ENCODE measurements at places on chromosomes 2 and 18.

DNA sequence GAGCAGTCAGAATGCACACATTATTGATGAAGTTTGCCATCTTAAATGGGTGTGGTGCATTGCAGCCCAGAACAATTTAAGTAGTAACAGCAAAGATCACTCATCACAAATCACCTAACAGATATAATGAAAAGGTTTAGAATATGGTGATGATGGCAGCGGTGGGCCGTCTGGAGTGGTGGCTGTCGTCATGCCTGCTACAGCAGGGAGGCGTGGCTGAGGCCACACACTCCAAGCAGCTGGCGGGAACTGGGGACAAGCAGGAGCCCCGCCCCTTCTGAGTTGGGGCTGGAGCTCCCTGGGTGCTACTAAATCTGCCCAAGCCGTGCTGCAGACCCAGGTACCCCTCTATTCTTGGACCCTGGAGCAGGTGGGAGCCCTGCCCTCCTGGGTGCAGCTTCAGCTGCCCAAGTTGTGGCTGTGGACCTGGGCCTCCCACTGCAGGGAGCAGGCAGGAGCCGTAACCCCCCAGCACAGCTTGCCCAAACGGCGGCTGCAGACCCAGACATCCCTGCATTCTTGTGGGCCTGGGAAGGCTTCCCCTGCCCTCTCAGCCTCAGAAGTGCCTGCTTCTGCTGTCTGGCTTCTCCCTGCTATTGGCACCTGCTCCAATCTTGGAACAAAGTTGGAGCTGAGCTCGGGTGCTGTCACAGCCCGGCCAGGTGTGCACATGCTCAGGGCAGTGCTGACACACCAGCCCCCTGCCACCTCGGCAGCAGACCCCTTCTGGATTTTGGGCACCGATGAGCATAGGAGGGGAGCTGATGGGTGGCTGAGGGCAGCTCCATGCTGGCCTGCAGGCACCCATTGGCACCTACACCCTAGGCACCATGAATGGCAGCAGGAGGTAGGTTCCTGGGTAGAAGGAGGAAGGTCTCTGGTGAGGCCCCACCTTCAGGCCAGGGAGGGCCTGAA lies 149.3 kb downstream of the EHBP1 start:
- no peak for DNase-seq

DNA sequence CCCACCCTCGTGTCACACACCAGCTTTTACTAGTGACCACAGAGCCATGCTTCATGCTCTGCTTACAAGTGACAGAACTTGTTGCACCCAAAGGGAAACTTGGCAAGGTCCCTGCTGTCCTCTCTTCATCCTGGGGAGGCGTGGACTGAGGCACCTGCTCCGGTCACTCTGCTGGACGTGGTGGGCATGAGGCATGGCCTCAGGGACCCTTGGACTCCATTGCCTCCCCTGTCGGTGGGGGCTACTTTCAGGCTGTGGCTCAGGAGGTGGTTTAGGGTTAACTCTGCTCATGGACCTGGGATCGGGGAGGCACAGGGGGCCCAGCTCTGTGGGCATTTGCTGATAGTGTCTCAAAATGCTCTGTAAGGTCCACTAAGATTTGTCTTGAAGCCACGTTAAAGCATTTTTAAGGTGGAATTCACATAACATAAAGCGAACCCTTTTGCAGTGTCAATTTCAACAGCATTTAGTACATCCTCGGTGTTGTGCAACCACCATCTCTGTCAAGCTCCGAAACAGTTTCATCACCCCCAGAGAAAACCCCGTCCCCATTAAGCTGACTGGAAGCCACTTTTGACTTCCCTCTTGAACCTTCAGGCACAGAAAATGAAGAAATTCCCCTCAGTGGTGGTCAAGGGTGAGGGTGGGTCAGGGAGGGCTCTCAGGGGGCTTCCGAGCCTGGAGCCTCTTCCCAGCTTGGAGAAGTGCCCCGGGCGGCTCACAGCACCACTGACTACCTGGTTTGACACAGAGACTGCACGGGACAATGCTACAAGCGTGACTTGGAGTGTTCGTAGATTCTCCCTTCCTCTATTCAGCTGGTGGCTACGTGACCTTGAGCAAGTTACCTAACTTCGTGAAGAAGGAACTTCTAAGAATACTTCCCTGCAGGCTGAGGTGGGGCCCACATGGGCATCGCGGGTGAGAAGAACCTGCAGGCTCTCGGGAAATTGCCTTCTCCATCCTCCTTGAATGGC lies 100.0 kb upstream of the HDAC4 start:
- peak; percentile 12 for DNase-seq

- no peak for DNase-seq
Observed at GRCh38 chr2:109242654-109243331, 113.8 kb downstream of the SH3RF3 start.

DNA sequence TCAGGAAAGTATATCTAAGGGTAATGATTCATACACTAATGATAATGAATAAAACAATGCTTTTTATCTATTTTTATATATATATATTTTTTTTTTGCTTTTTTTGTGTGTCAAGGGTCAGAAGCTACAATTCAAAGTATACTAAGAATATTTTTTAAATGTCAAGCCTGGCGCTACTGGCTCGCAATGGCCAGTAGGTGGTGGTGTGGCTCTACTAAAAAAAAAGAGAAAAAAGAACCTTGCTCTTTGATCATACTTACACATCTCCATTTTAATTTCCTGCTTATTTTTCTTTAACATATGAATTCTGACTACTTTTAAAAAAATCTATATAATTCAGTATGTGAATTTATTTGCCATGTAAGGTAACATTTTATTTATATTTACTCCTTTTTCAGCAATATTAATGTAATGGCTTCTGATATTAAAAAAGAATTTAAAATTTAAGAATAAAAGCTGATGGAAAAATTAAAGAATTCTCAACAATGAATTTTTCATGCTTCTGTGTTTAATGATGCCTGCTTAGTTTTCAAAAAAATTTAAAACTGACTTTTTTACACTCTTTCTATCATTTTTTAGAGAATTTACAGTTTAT lies 232.9 kb downstream of the GULP1 start:
- no peak for DNase-seq

GRCh38 chr2:219084791-219085190 lies 24.1 kb upstream of the IHH start:
- no peak for DNase-seq

GRCh38 chr2:240503848-240504247 lies 53.9 kb downstream of the ANKMY1 start:
- no peak for DNase-seq

GRCh38 chr2:65232636-65233035 lies 5.0 kb downstream of the ACTR2 start:
- DNase-seq, result peak; percentile 31

GRCh38 chr2:114061566-114062098 lies 171.7 kb downstream of the ACTR3 start:
- DNase-seq, result no peak

DNA sequence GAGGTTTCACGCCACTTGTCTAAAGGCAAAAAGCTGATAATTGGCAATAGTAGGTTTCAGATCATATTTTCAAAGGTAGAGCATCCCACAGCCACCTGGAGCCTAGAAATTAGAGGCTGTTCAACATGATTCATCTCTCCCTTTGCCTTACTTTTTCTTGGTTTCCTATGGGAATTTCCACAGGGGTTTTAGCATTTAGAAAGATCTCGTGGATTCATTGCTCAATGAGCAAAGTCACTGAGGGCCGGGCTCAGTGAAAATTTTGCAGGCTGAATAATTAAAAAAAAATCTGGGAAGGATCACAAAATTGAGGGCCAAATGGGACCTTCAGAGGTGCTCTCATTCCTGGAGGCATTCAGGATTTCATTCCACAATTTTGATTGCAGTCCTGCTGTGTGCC lies 137.1 kb downstream of the VAPA start:
- no peak for DNase-seq
